ENCODE measurements at places on chromosomes 2 and 18. TPM values are rescaled to one million over a fixed set of nuclear protein-coding genes. Genes with fewer than 3 reads are reported as not detected.
A peak's percentile ranks its signal among the peaks of the same experiment; 100 is the strongest.

DNA sequence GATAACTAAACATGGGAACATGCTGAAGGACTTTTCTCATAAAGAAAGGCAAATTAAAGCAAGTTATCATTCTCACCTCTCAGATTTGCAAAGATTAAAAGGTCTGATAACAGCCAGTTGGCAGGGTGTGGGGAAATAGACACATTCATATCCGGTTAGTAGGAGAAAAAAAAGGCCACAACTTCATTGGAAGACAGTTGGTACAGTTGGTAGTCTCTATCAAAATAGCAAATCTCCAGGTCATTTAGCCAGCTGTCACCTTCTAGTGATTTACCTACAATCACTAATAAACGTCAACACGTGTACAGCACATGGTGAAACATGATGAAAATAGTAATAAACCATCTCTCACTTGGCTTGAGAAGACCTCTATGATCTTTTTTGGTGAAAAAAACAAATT, 16.6 kb downstream of the INPP5D start:
- no peak for DNase-seq

DNA sequence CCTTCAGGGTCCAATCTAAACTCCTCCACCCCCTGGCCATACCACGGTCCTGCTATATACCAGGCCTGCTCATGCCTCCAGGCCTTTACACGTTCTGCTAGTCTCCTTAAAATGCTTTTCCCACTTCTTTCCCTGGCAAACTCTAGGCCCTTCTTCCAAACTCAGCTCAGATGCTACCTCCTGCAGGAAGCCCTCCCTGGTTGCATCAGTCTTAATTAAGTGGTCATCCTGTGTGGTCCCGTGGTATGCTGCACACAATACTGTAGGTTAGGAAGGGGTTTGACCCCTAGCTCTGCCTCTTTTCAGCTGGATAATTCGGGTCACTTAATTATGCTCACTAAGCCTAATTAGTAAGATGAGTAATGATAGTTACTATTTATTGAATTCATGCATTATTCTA, 85.9 kb upstream of the SP3 start:
- no peak for DNase-seq

DNA sequence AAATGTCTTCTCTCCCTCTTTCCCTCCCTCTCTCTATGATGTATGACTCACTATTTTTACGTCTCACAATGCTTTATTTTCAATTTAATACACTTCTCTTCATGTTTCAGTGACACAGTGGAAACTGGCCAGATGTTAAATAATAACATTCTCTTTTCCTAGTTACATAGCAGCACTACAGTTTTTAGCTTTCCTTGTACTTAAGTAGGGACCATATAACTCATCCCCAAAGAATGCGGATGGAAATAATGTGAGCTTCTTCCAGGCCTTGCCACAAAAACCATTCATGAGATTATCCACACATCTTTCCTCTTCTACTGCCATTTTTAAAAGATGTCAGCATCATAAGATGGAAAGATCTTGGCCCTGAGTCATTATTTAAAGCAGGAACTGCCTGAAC, 789.4 kb downstream of the LRP1B start:
- peak; percentile 73 for DNase-seq

GRCh38 chr2:179332903-179333302, 68.3 kb upstream of the SESTD1 start:
- no peak for DNase-seq

DNA sequence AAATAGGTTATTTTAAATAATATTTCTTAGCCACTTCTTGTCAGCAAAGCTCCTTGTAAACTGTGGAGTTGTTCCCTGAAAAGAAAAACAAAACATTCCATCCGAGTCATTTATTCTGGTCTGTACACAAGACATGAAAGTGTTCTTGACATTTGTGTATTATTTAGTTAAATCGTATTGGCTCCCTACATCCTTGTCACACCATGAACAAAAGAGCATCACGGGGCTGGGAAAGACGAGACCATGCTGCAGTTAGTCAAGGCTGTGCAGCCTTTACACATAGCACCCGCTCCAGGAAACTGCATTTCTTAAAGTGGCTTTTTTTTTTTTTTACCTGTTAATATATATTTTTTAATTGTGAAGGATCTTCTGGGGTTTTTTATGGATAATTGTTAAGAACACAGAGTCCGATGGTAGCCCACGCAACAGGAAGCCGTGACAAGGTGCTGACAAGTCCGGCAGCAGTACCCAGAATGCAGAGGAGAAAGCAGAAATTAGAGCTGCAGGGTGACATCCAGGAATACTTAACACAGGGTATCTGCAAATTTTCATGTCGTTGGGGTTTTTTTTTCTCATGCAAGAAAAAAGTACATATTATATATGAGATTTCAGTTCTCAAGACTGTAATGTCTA, 588.4 kb downstream of the ARHGAP15 start:
- no peak for DNase-seq

GRCh38 chr2:133442393-133442792, 125.9 kb downstream of the NCKAP5 start:
- DNase-seq: no peak

DNA sequence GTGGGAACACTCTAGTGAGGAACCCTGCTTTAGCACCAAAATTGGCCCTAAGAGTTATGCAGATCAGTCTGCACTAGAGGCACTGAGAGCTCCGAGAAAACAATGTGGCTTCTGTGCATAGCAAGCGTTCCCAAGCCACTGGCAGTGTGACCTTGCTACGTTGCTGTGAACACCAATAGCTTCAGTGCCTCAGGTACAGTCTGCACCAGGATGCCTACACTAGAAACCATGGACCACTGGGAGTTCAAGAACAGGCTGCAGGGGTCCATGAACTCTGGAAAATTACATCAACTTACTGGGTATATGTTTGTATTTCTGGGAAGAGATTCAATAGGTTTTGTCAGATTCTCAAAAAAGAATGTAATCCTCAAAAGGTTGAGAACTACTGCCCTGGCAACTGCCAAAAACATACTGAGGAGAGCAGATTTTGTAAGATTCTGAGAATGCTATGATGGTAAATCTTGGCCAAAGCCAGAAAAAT, 18.3 kb upstream of the SP3 start:
- DNase-seq: peak; percentile 83

GRCh38 chr18:76483780-76484179, 11.3 kb downstream of the ZNF516 start:
- DNase-seq: no peak

DNA sequence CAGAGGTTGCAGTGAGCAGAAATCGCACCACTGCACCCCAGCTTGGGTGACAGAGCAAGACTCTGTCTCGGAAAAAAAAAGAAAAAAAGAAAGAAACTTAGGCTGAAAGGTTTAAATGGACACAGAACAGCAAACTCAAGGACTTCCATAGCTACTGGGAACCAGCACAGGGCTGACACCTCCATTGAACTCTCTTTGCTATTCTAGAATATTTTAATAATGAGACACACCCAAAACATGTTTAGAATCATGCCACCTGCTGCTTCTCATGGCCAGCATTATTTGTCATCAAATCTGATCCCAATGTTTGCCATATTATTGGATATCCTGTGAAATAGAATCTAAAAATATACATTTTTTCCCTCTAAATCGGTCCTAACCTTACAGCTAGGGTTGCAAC, 42.7 kb upstream of the LTBP1 start:
- DNase-seq: no peak

GRCh38 chr2:222299906-222300725, 1.3 kb upstream of the PAX3 start:
- DNase-seq: no peak

- DNase-seq: no peak
These were observed 68.6 kb upstream of the SPOPL start for GRCh38 chr2:138432971-138433370.

GRCh38 chr2:53863538-53864227, 3.9 kb upstream of the GPR75 start:
- no peak for DNase-seq

CYTIP gene
- polyA plus RNA-seq: 0.87 TPM

RAB6C gene
- polyA plus RNA-seq: 0.79 TPM

CABYR gene
- 6.9 TPM for polyA plus RNA-seq

IL1R2 gene
- not detected for polyA plus RNA-seq

PRKAG3 gene
- polyA plus RNA-seq: 15.4 TPM

AFG3L2 gene
- 50.4 TPM for polyA plus RNA-seq

DQX1 gene
- 0.11 TPM for polyA plus RNA-seq

SLC5A7 gene
- polyA plus RNA-seq: 0.05 TPM

Measured in muscle of leg (tissue), 16 donors.